Urothelium cell line (cell line): ENCODE measurements at places on chromosomes 3 and 15.

DNA sequence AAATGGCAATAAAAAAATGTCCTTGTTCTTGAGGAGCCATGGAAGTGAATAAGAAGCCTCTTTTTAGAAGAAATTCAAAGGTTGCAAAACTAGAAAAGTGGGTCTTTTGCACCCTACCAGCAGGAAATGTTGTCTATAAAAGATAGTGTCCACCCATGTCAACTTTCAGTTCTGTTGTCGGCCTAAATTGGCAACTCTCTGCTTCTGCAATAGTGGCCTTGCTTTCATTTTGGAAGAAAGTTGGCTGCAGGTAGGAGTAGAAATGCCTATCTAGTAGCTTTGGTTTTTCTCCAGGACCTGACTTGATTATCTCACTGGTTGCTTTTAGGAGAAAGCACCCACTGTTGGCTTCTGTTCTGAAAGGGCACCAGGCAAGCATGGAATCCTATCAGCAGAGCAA lies 85.4 kb downstream of the TMEM108 start:
- no peak for DNase-seq

DNA sequence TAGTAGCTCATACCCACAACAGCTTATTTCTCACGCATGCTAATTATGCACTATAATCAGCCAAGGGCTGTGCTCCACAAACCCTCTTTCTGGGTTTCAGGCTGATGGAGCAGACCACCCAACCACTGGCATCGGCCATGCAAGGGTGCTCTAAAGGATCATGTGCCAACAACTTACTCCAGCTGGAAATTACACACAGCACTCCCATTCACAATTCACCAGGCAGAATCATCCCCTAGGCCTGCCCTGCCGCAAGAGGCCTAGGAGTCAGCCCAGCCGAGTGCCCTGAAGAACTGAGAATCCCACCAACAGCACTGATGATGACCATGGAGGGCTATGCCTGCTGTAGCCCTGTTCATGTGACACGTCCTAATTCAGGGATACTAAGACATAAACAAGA lies 216.2 kb upstream of the CHRNA7 start:
- DNase-seq: no peak

DNA sequence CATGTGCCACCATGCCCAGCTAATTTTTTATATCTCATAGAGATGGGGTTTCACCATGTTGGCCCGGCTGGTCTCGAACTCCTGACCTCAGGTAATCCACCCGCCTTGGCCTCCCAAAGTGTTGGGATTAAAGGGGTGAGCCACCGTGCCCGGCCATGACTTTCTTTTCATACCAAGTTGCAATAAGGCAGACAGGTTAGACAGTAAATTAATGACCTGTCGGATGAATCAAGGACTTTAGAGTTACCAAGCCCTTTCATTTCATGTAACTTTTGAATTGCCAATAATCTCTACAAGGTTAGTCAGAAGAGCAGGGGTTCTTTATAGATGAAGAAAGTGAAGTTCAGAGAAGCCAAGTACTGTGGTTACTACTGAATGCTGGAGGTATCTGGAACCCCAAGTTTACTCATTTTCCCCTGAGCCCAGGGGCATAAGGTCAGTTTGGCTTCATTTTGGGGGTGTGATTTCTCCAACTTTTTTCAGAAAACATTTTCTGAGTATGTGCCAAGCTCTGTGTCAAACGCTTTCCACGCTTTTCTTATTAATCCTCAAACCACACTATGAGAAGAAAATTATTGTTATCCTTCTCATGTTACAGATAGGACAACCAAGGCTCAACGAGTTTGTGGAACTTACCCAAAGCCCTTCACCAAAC lies 11.9 kb downstream of the PRICKLE2 start:
- no peak for DNase-seq

GRCh38 chr3:141231952-141232823 lies 563 bp downstream of the PXYLP1 start:
- peak; percentile 47 for DNase-seq

DNA sequence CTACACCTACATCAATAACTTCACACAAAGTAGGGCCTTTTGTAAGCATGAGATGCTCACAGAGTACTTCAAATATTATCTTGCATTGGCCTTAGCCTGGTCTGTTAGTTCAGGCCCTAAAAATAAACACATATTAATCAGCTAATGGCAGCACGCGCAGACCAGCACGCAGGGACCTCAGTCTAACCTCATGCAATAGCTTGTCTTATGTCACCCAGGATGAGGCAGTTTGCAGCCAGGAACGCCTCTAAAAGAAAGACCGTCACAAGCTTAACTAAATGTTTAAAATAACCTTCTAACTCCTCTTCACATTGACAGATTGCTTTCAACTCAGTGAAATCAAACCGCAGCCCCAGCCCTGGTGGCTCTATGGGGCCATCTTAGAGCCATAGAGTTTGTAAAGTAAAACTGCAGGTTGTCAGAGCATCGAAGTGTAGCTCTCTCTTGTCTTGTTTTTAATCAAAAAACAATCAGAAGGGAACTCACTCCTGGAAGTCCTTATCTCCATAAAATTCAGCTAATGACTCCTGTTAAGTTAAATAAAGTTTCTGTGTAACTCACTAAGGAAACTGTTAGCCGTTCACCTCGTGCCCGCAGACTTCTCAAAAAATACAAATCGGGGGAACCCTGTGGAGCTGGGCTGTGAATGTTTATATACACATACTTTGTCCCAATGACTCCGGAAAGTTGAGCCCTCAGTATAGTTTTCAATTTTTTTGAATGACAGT lies 212.6 kb downstream of the CDIN1 start:
- no peak for DNase-seq

DNA sequence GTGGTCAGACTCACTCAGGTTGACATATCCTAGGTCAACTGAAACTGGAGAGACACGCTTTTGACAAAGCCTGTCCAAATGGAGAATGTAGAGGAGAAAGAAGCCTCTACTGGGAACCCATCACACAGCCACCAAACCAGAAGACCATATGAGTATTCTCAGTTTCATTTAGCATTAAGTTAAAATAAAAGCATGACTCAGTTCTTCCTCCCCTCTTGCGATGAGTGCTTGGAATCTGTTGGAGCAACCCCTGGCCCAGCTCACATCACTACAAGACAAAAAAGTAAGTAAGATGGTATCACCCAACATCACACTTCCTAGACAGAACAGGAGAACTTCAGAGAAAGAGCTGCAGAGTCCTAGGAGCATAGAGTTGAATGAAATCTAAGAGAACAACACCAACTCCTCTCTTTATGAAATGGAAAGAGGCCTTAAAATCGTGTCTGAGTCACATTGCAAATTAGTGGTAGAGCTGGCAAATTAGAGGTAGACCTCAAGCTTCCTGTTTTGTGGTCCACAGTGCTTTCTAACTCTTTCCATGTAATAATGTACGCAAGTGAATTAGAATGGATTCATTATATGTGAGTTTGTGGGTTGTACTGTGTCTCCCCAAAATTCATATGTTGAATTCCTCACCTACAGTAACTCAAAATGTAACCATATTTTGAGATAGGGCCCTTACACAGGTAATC lies 51.2 kb downstream of the FGF12 start:
- DNase-seq: no peak

GRCh38 chr3:105343991-105344390 lies 22.7 kb upstream of the ALCAM start:
- no peak for DNase-seq

DNA sequence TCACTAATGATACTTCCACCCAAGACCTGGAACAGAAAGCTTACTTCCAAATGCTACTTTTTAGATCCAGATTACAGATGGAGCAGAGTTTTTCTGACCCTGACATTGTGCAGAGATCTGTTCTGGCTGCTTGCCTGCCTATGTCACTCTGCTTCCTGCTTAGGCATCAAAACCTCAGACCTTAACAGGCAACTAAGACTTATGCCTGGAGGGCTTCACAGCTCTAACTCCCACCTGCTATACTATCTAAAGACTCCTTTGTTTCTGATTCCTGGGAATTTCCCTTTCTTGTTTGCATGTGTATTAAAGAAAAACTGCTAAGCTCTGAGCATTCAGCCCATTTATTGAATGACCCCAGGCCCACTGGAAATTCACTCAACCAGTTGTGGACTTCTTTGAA lies 157.4 kb upstream of the NPHP3 start:
- DNase-seq: no peak

DNA sequence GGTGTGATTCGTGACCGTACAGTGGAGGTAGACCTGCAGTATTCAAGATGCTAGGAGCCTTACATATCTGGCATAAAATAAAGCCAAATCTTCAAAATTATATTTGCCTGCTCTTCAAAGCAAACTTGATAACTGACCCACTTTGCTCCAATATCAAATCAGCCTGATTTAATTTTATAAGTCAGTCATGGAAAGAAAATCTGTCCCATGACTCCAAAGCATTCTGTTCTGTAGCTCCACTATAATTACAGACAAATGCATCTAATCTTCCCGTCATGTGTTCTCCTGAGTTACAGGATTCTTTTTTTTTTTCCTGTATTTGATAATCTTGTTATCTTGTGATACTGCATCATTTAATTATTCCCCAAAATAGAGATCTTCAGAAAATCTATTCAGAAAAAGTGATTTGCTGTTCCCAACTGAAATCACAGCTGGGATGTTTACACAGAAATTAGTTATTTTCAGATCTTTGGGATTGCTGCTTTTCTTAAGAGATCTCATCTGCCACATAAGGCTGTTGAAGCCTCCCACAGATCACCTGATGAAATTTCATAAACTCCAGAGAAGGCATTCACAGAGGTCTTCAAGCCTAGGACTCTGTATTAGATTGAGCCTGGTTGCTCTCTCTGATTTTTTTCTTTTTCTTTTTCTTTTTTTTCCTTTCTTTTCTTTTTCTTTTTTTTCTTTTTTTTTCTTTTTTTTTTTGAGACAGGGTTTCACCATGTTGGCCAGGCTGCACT lies 27.2 kb downstream of the TIMP4 start:
- DNase-seq: no peak

- DNase-seq: no peak
These were observed 133.7 kb downstream of the IGSF11 start for GRCh38 chr3:118900737-118901525.

- no peak for DNase-seq
These were observed 41.4 kb downstream of the CTDSPL2 start for GRCh38 chr15:44468709-44469385.

GRCh38 chr15:81331600-81331999 lies 7.7 kb upstream of the STARD5 start:
- no peak for DNase-seq

DNA sequence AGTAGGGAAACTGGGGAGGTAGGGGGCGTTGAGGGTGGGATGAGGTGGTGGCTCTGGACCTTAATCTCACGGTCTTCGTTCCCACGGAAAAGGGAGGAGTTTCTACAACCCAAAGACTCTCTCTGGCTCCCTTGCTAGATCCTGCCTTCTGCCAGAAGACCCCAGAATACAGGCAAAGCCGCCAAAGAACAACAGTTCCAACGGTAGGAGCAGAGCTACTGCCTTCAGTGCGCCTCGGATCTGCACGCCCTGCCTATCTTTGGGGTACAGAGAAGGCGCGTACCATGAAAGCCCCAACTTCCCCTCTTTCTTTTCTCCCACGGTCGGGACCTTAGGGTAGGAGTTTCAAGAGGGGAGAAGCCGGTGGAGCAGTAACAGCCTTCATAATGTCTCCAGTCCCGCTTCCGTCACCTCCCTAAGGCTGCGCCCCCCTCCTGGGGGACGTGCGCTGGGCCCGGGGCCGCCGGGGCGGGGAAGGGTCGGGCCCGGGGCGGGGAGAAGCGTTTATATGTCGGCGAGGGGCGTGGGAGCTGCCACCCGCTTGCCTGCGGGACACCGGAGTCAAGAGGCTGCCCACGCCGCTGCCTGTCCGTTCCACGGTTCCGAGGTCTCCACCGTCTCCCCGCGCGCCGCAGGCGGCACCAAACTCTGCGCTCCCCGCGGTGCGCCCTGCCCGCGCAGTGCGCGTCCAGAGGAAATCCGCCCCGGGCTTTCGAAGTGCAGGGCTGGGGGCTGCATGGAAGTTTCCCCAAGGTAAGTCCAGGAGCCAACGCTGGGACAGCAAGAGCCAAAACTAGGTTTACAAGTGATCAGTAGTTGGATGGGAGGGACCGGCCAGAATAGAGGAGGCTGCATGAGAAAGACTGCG lies at the start of gene COL6A6:
TSS of gene COL6A6 (plus strand) at position 533 of the 868 bp plus-strand sequence. CDS start 43,188 bp downstream, outside the sequence.
- DNase-seq: peak; percentile 25

DNA sequence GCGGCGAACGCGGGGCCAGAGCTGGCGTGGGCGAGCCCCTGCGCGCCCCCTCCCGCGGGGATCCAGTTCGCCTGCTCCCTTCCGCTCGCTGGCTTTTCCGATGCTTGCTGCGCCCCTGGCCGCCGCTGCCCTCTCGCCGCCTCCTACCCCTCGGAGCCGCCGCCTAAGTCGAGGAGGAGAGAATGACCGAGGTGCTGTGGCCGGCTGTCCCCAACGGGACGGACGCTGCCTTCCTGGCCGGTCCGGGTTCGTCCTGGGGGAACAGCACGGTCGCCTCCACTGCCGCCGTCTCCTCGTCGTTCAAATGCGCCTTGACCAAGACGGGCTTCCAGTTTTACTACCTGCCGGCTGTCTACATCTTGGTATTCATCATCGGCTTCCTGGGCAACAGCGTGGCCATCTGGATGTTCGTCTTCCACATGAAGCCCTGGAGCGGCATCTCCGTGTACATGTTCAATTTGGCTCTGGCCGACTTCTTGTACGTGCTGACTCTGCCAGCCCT lies 721 bp downstream of the P2RY1 start:
- DNase-seq: peak; percentile 25

GRCh38 chr3:101701696-101702634 lies 15.4 kb upstream of the RPL24 start:
- no peak for DNase-seq

GRCh38 chr15:61248790-61249189 lies 19.7 kb upstream of the RORA start:
- DNase-seq: no peak

- no peak for DNase-seq
These were observed 192.6 kb downstream of the TCF12 start for GRCh38 chr15:57111002-57111401.

GRCh38 chr3:54533856-54534255 lies 394.0 kb downstream of the LRTM1 start:
- DNase-seq: no peak
